ENCODE measurements at places on chromosomes 11 and 22.

- DNase-seq, result no peak
Measured at GRCh38 chr11:64933935-64934681, 1.6 kb downstream of the GPHA2 start.

GRCh38 chr11:22491555-22492225 is 133.9 kb downstream of the FANCF start:
- DNase-seq, result no peak

- no peak for DNase-seq
Measured at GRCh38 chr11:65219930-65220213, 38.1 kb downstream of the CAPN1 start.

- no peak for DNase-seq
Measured at GRCh38 chr22:48319321-48320047, 1508.2 kb downstream of the BRD1 start.

GRCh38 chr22:32979606-32980005 is 78.6 kb downstream of the SYN3 start:
- DNase-seq, result no peak

GRCh38 chr22:45650721-45651120 is 20.9 kb upstream of the ATXN10 start:
- no peak for DNase-seq

GRCh38 chr22:45208993-45209838 is 31.5 kb downstream of the KIAA0930 start:
- DNase-seq, result no peak

DNA sequence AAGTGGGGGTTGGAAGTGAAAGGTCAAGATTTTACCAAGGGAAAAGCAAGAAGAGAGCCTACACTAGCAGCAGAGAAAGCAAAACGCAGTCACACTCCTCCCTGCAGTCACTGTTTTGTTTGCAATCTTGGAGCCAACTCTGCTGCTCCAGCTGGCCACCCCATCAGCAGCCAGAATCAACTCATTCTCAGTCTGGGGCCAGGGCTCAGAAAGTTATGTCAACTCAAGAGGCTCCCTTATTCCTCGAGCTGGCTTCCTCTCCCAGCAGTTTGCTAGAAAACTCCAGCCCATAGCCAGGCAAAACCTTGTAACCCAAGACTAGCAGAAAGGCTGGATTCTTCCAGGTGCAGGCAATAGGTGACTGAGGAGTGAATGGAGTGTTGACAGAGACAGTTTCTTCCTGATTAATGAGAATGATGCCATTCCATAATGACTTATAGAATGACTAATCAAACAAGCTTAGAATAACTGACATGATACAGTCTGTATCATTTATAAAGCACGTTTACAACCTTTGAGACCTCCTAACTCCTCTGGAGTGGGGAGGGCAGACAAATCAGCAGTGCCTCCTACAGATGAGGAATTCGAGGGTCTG is 53.4 kb downstream of the P4HA3 start:
- peak; percentile 26 for DNase-seq

DNA sequence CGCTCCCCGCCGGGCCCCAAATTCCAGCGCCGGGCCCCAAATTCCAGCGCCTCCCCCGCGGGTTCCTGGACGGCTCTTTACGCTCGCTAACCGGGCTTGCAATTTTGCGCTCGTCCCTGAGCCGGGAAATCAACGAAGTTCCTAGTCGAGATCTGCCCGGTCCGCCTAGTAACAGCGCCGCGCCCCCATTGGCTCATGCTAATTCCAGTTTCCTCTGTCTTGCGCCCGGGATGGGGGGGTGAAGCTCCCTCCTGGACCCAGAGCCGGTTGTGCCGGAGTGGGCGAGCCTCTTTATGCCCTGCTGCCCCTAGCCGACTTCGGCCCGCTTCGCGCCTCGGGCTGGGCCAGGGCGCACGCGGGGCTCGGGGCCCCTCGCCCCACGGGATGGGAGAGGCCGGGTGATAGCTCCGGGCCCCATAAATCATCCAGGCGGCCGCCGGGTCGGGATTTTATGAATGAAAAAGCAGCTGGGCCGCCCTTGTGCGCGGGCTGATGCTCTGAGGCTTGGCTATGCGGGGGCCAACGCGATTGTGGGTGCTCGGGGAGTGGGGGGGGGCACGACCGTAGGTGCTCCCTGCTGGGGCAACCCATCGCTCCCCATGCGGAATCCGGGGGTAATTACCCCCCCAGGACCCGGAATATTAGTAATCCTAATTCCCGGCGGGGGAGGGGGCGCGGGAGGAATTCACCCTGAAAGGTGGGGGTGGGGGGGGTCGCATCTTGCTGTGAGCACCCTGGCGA is 1.8 kb upstream of the CCND1 start:
- DNase-seq, result peak; percentile 97

- no peak for DNase-seq
Measured at GRCh38 chr22:47446821-47447810, 684.7 kb downstream of the TBC1D22A start.

DNA sequence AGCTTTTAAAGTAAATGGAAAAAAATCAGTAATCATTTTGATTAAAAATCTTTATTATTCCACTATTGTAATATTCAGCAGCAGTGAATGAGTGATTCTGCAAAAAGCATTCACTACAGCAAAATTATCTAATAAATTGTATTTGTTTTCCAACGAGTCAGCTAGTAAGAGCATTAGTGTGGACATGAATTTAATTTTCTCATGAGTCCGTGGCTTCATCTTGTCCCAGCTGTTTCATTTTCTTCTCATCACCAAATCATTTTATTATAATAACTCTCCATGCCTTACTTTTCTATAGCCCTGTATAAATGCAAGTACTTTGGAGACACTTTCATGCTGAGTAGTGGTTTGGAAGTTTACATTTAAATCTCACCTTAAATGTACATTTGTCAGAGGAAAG is 66.2 kb downstream of the FANCF start:
- no peak for DNase-seq

- DNase-seq, result no peak
Measured at GRCh38 chr11:128283451-128283850, 303.9 kb downstream of the ETS1 start.

GRCh38 chr11:15843309-15843872 is 513.0 kb downstream of the SOX6 start:
- no peak for DNase-seq

- no peak for DNase-seq
Measured at GRCh38 chr11:127002669-127003259, 2.2 kb upstream of the KIRREL3 start.

GRCh38 chr11:70926543-70927201 is 325.7 kb downstream of the SHANK2 start:
- no peak for DNase-seq

DNA sequence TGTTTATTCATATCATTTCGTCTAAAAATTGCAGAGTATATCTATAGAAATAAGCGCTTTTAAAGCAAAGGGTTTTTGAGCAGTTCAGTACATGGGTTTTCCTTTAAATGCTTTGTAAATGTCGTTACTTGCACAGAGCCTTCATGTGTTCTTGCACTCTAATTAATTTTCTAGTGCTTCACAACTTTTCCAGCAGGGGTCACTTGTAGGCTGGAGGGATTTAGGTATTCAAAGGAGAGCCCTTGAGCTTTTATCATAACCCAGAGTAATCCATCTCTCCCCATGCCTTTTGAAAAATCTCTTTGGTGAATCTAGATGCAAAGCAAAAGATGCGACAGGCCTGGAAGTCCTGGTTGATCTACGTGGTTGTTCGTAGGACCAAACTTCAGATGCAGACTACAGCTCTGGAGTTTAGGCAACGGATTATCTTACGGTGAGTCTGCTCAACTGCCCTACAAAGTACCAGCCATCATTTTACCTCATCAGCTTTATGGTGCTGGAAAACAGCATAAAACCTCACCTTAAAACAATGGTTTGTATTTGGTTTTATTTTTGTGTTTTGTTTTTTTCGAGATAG is 60.4 kb downstream of the SFI1 start:
- DNase-seq, result no peak

GRCh38 chr22:41638124-41638523 is 17.0 kb downstream of the XRCC6 start:
- DNase-seq, result no peak

- DNase-seq, result no peak
Measured at GRCh38 chr11:71504531-71504930, 22.5 kb upstream of the KRTAP5-7 start.

GRCh38 chr11:104799251-104799650 is 99.0 kb downstream of the CASP12 start:
- DNase-seq, result no peak

GRCh38 chr22:27372969-27373670 is 428.4 kb downstream of the MN1 start:
- no peak for DNase-seq

DNA sequence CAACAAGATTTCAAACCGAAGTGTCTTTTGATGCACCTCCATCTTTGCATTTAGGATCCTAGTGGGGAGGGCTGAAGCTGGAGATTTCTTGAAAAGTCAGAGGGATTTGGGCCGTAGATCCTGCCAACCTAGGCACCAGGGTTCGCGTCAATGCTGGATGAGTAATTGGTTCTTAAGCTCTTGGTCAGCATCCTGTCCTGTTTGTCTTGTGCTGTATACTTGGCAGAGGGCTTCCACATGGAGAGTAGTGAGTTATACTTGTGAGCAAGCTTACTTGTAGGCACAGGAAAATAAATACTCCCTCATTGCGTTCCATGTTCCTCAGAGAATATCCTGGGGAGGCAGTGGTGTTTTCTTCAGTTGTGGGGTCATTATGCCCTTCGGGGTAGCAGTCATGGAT is 12.6 kb downstream of the INSC start:
- DNase-seq, result no peak

GRCh38 chr11:115226556-115226955 is 277.7 kb downstream of the CADM1 start:
- no peak for DNase-seq

GRCh38 chr11:103968685-103969084 is 67.8 kb upstream of the DDI1 start:
- no peak for DNase-seq

DNA sequence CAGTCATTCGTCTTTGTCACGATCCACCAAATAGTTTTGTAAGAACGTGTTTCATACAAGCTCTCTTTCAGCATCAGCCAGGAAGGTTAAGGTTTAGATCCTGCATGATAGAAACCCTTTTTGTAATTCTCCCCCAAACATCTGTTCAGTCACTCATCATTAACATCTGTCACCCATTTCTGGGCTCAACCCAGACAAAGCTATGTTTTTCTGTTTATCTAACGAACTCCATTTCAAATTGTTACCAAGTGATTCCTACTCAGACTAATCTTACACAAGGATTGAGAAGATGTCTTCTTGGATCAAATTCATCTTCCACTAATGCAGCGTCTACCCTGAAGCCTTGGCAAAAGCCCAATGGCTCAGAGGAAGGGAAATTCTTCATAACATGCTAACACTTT is 58.8 kb downstream of the FZD4 start:
- DNase-seq, result no peak

DNA sequence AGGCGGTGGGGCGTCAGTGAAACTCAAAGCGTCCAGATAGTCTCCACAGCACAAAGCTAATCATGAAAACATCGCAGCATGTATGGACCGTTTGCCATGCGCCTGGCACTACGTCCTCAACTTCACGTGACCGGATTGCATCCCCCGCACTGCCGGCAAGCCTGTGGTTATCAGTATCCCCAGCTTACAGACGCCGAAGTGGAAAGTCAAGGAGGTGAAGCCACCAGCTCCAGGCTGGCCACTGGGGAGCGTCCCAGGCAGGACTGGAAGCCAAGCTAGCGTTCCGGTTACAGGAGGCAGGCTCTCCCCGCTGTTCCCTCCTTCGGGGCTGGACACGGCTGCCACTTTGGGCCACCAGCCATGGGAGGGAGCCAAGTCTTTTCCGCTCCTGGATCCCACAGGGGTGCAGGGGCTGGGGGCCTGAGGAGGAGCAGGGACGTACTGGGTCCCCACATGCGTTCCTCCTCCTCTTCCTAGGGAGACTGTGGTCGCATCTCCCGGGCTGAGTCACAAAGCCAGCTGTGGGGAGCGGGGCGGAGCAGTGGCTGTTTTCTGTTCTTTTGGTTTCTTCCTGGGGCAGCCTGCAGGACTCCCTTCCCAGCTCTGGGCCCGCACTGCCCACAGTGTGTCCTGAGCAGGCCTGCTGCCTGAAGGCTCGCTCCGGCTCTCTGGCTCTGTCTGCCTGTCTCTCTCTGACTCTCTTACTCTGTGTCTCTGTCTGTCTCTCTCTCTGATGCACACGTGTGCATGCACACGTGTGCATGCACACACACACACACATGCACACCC is 4.3 kb upstream of the OSBPL5 start:
- DNase-seq, result peak; percentile 73

- no peak for DNase-seq
Measured at GRCh38 chr11:134233729-134234179, 9.3 kb downstream of the VPS26B start.

- no peak for DNase-seq
Measured at GRCh38 chr11:15793043-15793996, 563.0 kb downstream of the SOX6 start.

DNA sequence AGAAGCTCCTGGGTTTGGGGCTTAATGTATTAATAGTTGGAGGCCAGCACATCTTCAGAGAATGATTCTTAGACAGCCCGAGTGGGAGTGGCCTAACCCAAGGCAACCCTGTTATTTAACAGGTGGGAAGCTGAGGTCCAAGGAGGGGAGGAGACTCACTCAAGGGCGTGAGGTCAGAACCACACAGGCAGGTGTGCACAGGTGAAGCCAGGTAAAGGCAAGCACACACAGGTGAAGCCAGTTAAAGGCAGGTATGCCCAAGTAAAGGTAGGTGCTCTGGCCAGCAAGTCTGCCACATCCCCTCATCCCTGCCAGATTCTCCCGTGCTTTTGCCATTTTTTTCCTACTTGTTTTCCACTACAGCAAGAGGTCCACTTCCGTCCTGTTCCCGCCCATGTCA is 2.9 kb upstream of the SHANK2 start:
- DNase-seq, result no peak

DNA sequence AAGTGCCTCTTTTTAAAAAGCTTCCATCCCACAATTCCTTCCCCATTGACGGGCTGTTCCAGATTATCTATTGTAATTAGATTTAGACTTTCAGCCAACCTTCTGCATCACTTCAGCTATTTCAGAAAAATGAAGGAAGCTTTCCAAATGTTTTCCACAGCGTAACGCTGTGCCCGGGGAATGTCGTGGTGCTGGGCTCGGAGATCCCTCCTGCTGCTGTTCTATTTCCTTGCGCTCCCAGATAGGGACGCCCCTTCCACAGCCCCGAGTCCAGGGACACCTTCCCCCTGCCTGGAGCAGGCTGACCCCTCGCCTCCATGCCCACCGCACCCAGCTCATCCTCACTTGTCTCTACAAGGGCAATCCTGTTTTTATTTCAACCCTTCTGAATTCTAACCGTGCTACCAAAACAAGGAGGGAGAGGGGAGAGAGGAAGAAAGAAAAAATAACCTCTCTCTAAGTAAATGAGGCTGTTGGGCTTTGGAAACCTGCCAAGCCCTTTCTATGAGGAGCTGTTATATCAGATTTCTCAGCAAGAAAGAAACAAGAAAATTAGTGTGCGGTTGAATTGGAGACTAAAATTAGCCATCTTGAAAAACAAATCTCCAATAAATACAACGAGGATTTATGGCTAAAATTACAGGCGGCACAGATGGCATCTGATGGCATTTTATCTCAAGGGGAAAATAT is 366.9 kb downstream of the BRD1 start:
- DNase-seq, result no peak

- no peak for DNase-seq
Measured at GRCh38 chr22:22923379-22923778, 35.8 kb downstream of the IGLL5 start.
